ENCODE measurements at places on chromosomes 4 and X.

- DNase-seq, result no peak
Observed at GRCh38 chr4:99215521-99215920, 3.5 kb downstream of the ADH6 start.

DNA sequence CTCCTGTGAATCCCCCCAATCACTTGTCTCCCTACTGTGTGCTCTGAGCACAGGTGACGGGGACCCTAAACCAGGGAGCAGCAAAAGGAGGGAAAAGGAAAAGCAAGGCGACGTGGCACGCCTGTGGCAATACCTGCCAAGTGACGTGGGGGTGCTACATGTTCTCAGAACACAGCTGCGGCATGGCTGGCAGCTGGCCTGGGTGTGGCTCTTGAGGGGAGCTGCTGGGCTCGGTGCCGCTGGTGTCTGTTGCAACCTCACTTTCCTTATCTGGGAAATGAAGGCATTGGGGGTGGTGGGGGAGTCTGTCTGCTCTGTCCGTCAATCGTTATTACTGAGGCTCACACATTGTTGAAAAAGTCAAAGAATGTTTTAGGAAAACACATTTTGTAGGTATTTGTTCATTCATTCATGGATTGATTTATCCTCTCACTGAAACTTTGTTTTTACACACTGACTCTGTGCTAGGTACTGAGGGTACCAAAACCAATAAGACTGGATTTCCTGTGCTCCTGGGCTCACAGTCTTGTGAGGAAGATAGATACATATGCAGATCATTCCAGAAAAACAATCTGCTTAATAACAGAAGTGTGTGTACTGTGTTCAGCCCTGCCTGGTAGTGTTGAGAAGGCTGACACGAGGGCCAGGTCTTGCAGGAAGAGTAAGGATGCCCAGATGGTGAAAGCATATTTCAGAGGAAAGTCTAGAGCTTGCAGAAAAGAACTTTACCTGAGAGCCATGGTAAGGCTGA lies 217.6 kb downstream of the PTTG2 start:
- DNase-seq, result peak; percentile 48

GRCh38 chrX:48794911-48795515 lies 6.9 kb upstream of the HDAC6 start:
- no peak for DNase-seq

DNA sequence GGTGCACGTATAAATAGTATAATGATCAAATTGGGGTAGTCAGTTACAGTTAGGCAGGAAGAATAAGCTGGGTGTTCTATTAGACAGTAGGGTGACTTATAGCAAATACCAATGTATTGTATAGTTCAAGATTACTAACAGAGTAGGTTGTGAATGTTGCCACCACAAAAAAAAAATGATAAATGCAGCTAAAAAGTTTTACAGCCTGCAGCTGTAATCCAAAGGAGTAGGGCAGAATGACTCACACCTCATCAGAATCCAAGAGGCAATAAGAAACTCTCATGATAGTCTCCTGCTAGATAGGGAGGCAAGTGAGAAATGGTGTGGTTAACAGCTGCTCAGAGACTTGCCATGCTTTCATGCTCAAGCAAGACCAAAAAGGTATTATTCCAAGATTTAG lies 19.6 kb upstream of the TCEAL4 start:
- no peak for DNase-seq

Data from CD8-positive, alpha-beta memory T cell (primary cell).